ENCODE measurements at places on chromosomes 2 and 18.

DNA sequence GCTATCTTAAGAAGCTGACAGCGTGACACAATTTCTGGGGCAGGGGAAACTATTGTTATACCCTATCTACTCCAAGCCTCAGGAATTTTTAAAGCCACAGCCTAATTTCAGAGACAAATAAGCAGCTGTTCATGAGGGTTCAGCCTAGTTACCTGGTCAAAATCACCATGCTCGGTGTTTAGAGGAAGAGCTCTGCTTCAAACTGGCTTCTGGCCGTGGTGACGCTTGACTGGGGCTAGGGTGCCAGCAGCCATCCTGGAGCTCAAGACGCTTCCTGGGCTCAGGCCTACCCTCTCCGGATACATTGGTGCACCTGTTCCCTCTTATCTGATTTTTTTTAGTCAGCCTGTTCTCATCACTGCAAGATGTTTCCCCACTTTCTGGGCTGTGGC, 41.7 kb downstream of the FRZB start:
- peaks cover 2% of the 10 kb centered on the region for H3K4me1 ChIP-seq
- H3K27me3 ChIP-seq = peaks cover 1% of the 10 kb centered on the region
- no peak for DNase-seq
- H3K4me3 ChIP-seq = no peak overlapping the region
- no peaks in the 10 kb centered on the region for H3K36me3 ChIP-seq

DNA sequence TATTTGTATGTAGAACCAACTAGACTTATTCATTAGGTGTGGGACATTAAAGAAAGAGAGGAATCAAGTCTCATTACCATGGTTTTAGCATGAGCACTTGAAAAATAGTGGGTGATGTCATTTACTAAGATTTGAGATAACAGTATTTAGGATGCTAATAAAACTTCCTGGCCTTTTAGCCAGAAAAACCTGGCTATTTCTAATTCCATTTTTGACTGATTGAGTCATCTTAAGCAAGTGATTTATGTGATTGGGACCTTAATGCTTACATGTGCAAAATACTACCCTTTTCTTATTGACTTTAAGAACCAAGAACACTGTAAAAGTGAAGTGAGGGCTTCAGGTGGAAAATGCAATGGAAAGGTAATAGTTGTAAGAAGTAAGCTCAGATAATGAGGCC, 196.8 kb upstream of the SESTD1 start:
- H3K4me3 ChIP-seq = no peak overlapping the region
- no peaks in the 10 kb centered on the region for H3K4me1 ChIP-seq
- peaks cover 2% of the 10 kb centered on the region for H3K27me3 ChIP-seq
- no peak overlapping the region for H3K27ac ChIP-seq
- no peaks in the 10 kb centered on the region for H3K36me3 ChIP-seq
- no peak for DNase-seq

DNA sequence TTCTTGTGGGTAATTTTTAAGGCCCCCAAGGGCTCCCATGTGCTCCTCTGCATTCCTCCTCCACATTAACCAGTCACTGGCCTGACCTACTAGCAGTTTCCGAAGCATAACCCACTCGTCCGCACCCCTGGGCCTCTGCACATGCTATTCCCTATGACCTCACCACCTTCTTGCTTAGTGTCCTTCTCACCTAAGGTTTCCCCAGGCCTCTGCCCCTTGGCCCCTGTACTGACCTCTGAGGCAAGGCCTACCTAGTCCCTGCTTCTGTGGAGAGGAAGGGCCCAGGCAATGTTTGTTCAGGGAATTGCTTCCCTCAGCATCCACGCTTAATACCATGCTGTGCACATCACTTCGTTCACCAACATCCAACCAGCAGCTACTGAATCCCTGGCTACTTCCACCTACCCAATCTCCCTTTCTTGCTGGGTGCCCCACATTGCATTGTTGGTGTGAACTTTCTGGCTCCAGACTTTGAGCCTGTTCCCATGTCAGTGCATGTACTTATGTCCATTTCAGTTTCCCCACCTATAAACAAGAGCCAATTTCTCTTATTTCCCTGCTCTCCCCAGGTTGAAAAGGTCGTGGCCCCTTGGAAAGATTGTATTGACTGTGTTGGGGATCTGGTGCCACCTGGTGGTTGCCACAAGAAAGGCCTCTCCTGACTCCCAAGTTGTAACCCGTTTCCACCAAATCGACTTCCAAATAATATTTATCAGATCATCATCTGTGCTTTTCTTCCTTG, 19.2 kb upstream of the TMEM177 start:
- H3K4me1 ChIP-seq = no peaks in the 10 kb centered on the region
- no peaks in the 10 kb centered on the region for H3K27me3 ChIP-seq
- DNase-seq = peak; percentile 48
- no peak overlapping the region for H3K4me3 ChIP-seq
- H3K27ac ChIP-seq = no peak overlapping the region
- H3K36me3 ChIP-seq = peaks cover 9% of the 10 kb centered on the region

- H3K36me3 ChIP-seq = no peaks in the 10 kb centered on the region
- peaks cover 1% of the 10 kb centered on the region for H3K27me3 ChIP-seq
- DNase-seq = no peak
- no peak overlapping the region for H3K4me3 ChIP-seq
- no peaks in the 10 kb centered on the region for H3K4me1 ChIP-seq
These were observed 624.3 kb upstream of the ZEB2 start for GRCh38 chr2:145144131-145144728.

DNA sequence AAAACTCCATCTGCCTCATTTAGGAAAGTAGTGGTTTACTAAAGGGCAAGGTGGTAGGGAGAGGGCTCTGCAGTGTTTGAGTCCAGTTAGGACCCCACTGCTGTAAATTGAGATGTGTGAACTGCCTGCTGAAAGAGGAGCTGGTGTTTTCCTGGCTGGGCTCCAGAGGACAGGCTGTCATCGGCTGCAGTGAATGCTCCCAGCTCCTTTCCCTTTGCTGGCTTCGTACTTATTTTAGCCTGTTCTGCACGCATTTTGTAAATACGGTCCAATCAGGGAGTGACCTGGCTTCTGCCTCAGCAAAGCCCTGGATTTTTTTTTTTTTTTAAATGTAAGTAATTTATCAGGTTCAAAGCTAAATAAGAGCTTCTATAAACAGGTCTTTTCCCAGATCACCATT, 37.5 kb downstream of the SLC4A3 start:
- no peak for DNase-seq
- H3K27ac ChIP-seq = no peak overlapping the region
- H3K27me3 ChIP-seq = peaks cover 4% of the 10 kb centered on the region
- no peak overlapping the region for H3K4me3 ChIP-seq
- peaks cover 7% of the 10 kb centered on the region for H3K4me1 ChIP-seq
- peaks cover 8% of the 10 kb centered on the region for H3K36me3 ChIP-seq

GRCh38 chr2:225636558-225636957, 237.0 kb downstream of the NYAP2 start:
- no peaks in the 10 kb centered on the region for H3K4me1 ChIP-seq
- H3K4me3 ChIP-seq = no peak overlapping the region
- DNase-seq = no peak
- no peaks in the 10 kb centered on the region for H3K36me3 ChIP-seq

GRCh38 chr2:47599171-47599570, 183.8 kb upstream of the MSH6 start:
- DNase-seq = no peak
- H3K36me3 ChIP-seq = no peaks in the 10 kb centered on the region
- H3K27ac ChIP-seq = no peak overlapping the region
- H3K4me1 ChIP-seq = no peaks in the 10 kb centered on the region

GRCh38 chr2:223037445-223037800, 14.6 kb upstream of the KCNE4 start:
- H3K27me3 ChIP-seq = peaks cover 2% of the 10 kb centered on the region
- no peak overlapping the region for H3K27ac ChIP-seq
- DNase-seq = no peak

- H3K4me1 ChIP-seq = peaks cover 3% of the 10 kb centered on the region
- no peak overlapping the region for H3K4me3 ChIP-seq
- peaks cover 6% of the 10 kb centered on the region for H3K27me3 ChIP-seq
- no peak overlapping the region for H3K27ac ChIP-seq
- peaks cover 5% of the 10 kb centered on the region for H3K36me3 ChIP-seq
These were observed 3.4 kb upstream of the ASNSD1 start for GRCh38 chr2:189657867-189658266.
